ENCODE measurements at places on chromosomes 1 and 21.

DNA sequence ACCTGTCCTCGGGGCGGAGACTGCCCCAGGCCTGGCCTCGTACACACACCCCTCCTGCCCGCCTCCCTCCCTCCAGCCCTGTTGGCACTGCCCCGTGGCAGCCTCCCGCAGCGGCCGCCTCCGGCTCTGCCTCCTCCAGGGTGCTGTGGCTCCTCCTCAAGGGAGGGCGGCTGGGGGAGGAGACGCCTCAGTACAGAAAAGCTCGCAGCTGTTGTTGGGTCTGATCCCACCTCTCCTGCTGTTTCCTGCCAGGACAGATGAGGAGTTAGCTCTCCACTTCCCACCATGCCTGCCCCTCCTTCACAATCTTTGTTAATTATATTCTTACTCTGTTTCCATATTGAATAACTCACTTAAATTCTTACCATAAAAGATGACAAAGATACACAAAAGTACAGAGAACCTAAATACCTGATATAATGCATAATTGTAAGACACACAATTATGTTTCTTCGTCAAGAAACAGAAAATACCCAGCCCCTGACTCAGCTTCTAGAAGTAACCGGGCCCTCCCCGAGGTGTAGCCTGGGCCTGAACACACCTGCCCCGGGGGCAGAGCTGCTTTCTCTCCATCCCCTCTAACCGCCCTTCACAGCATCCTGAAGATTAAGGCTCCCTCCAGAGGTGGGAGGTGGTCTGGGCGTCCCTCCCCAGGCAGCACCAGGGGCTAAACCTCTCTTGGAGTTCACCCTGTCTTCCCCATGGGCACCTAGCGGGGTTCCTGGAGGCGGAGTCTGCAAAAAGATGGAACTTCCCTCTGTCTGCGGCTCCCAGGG, 30.6 kb upstream of the COL6A1 start:
- DNase-seq = no peak
- H3K27me3 ChIP-seq = peaks cover 28% of the 10 kb centered on the region
- H3K27ac ChIP-seq = peak overlapping the region; percentile 44

DNA sequence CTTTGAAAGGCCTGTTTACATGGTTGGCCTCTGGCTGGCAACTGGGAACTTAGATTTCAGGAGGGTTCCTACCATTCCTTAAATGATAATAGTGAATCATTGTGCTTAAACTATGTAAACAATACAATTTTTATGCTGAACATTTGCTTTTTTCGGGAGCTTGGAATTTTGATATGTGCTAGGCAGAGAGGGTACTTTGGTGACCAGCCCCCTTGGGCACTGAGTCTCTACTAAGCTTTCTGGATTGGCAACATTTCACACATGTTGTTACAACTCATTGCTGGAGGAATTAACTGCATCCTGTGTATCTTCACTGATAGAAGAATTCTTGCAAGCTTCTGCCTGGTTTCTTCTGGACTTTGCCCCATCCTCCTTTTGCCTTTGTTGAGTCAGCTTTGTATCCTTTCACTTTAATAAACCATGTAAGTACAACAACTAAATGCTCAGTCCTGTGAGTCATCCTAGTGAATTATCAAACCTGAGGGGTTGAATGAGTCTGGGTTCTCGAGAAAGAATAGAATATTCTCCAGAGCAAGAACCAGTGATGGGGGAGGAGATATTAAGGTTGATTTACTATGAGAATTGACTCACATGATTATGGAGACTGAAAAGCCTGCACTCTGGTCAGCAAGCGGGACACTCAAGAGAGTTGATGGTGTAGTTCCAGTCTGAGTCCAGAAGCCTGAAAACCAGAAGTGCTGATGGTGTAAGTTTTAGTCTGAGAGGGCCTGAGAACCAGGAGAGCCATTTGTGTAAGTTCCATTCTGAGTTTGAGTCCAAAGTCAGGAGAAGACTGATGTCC, 3.1 kb upstream of the SLC16A4 start:
- no peak for DNase-seq
- no peaks in the 10 kb centered on the region for H3K27me3 ChIP-seq
- H3K4me3 ChIP-seq = no peak overlapping the region
- H3K27ac ChIP-seq = no peak overlapping the region
- no peaks in the 10 kb centered on the region for H3K4me1 ChIP-seq

DNA sequence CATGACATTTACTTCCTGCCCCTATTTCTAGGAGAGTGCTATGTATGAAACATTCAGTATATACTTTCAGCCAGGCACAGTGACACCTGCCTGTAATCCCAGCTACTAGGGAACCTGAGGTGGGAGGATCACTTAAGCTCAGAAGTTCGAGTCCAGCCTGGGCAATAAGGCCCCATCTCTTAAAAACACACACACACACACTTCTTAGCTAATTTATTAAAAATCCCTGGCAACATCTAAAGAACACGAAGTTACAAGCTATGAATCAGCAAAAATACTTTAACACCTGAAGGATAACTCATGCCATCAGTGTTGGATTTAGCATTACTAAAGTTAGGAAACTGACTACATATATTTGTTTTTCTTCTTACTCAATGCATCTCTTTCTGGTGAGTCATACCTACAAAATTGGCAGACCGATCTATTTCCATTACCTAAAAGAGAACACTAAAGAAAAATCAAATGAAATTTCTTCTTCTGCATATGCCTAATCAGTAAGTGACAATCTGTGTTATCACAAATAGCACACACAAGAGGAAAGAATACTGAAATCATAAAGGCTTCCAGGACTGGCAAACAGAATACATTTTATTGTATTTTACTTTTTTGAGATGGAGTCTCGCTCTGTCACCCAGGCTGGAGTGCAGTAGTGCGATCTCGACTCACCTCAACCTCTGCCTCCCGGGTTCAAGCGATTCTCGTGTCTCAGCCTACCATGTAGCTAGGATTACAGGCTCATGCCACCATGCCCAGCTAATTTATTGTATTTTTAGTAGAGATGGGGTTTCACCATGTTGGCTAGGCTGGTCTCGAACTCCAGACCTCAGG, 41.4 kb downstream of the RNF115 start:
- H3K36me3 ChIP-seq = peaks cover 12% of the 10 kb centered on the region
- H3K27ac ChIP-seq = peak overlapping the region; percentile 25
- no peak for DNase-seq
- no peaks in the 10 kb centered on the region for H3K27me3 ChIP-seq

DNA sequence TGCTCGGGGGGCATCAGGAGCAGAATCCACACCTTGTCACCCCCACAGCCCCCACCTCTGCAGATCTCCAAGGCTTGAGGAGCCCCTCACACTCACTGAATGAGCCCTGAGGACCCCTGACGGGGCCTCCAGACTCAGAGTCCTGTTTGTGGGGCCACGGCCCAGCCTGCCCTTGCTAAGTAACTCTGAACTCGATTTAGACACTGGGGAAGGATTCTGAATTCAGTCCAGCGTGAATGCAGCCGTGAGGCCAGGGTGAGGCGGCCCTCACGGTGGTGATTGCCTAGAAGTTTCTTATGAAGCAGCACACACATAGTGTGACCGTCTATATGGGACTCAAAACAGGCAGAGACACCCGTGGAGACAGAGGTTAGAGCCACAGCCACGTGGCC, 58.9 kb upstream of the ADARB1 start:
- H3K4me1 ChIP-seq = peaks cover 7% of the 10 kb centered on the region
- peaks cover 60% of the 10 kb centered on the region for H3K27me3 ChIP-seq
- no peaks in the 10 kb centered on the region for H3K36me3 ChIP-seq

DNA sequence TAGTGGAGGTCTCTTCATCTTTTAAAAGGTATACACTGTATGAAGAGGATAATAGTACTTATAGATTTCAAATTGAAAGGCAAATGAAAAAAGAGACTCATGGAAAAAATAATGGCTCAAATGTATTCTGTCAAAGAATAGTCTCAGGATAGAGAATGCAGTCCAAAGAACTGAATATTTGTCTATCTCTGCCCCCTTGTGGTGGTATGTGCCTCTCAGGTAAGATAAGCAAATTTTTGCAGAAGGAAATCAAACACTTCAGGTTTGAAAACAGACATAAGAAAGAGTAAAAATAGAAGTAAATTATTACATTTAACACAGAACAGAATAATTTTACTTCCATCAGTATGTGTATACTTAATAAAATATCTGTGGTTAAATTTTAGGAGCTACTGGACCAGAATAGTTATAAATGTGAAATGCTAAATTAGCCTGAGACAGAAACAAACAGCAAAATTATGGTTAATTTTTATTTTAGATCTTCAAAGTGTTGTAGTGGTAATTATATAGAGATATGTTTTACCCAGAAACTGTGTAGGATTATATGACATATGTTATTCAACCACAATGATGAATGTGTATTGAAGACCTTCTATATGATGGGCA, 164.4 kb upstream of the PALMD start:
- no peak overlapping the region for H3K27ac ChIP-seq
- no peak overlapping the region for H3K4me3 ChIP-seq
- H3K36me3 ChIP-seq = no peaks in the 10 kb centered on the region
- no peaks in the 10 kb centered on the region for H3K4me1 ChIP-seq

GRCh38 chr1:16050328-16050727, 6.7 kb downstream of the CLCNKB start:
- H3K36me3 ChIP-seq = no peaks in the 10 kb centered on the region
- no peak for DNase-seq

DNA sequence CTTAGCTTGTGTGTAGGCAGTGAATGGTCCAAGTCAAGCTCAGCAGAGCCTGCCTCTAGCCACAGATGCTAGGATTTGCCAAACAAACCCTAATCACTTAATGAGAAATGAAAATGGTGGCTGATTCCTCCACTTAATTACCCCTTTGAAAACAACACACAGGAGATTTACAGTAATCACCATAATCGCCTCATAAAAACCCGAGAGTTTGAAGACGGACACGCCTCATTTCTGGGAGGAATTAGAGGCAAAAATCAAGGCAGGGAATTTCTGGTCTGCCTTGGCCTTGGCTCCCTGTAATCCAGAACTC, 16.3 kb upstream of the FOXE3 start:
- H3K4me3 ChIP-seq = no peak overlapping the region
- DNase-seq = no peak
- H3K4me1 ChIP-seq = no peaks in the 10 kb centered on the region
- H3K36me3 ChIP-seq = no peaks in the 10 kb centered on the region

DNA sequence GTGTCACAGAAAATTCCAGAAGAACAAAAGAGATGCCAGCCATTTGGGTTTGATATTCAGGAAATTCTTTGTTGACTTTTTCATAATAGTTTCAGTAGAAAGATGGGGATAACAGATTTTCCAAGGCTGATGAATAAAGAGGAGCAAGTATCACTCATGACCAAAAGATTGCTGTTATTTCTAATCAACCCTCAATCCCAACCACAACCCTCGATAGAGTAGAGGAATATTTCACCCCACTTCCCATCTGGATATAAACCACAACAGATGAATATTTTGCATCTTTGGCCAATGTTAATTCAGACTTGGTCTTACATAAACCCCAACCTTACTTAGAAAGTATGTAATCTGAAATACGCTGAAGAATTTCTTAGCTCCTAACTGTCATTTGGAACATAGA, 232.4 kb downstream of the SEC16B start:
- no peaks in the 10 kb centered on the region for H3K36me3 ChIP-seq
- DNase-seq = no peak
- H3K4me1 ChIP-seq = no peaks in the 10 kb centered on the region
- no peak overlapping the region for H3K27ac ChIP-seq

DNA sequence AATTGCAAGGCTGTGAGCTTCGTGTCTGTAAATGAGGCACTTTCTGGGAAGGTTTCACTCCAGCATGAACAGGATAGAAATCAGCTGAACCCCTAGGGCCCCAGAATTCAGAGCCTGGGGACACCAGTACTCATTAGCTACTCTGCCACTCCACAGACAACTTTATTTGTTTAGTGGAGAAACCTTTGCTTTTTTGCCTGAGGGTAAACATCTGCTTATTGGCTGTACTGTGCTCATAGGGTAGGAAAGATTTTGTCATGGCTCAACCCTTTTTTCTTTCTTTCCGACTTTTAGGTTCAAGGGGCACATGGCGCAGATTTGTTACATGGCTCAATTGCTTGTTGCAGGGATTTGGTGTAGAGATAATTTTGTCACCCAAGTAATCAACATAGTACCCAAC, 138.4 kb upstream of the BACE2 start:
- H3K4me3 ChIP-seq = no peak overlapping the region
- H3K27me3 ChIP-seq = no peaks in the 10 kb centered on the region
- no peak overlapping the region for H3K27ac ChIP-seq
- H3K4me1 ChIP-seq = no peaks in the 10 kb centered on the region
- no peaks in the 10 kb centered on the region for H3K36me3 ChIP-seq
- DNase-seq = no peak

DNA sequence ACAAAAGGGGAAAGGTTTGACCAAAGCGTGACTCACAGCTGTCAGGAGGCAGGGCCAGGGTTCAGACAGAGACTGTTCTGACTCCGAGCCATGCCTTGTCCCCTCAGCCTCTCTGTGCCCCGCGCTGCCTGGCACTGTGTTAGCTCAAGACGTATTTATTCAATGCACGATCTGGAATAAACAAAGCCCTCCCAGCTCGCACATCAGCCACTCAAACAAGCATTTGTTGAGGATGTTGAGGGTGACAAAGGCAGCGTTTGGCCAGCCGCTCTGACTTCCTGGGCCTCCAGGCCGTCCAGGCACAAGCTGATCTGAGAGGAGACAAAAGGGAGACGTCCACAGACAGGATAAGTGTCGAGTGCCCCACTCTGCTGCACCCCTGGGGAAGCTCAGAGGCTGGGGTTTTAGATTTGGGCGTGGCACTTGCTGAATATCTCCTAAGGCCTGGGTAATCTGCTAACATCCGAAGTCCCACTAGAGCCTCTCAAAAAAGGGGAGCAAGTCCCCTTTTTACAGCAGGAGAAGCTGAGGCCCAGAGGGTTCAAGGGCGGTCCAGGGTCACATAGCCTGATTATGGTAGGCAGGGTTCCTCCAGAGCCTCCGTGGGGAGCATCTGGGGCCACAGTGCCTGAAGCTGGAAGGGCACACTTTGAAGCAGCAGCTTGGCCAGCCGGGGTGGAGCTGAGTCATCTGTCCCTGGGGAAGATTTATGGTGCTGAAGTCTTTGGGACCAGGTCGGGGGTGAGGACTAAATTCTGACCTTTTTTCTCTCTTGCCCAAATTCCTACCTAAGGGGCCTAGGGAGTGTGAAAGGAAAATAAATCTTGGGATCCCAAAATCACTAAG, 95.9 kb downstream of the SPSB1 start:
- H3K27ac ChIP-seq = no peak overlapping the region
- H3K36me3 ChIP-seq = no peaks in the 10 kb centered on the region
- H3K4me3 ChIP-seq = no peak overlapping the region
- DNase-seq = no peak
- peaks cover 21% of the 10 kb centered on the region for H3K27me3 ChIP-seq

DNA sequence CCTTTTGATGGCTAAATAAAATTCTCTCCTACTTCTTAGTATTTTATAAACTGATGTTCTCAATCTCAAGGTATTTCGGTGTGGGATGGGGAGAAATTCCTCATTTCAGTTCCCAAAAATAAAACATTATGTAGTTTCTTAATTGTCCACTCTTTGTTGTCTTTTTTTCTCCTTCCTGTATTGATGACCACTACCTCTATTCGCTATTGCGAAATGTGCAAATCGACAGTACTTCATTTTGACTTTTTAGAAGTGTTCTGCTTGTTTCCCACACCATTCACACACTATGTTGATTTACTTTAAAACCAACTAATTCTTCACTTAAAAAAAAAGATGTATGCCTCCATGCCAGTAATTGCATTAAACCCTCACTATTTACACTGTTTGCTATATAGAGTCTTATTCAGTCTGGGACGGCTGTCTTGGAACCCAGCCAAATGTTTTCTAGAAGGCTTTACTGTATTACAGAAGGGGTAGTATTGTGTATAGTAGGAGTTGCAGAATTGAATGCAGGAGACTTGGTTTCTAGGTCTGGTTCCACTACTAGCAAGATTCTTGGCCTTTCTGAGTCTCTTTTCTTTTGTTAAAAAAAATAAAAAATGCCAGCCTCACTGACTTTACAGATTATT, 5.6 kb downstream of the RNF2 start:
- no peak overlapping the region for H3K4me3 ChIP-seq
- peaks cover 14% of the 10 kb centered on the region for H3K36me3 ChIP-seq
- H3K27me3 ChIP-seq = no peaks in the 10 kb centered on the region
- H3K4me1 ChIP-seq = peaks cover 32% of the 10 kb centered on the region

All from effector memory CD8-positive, alpha-beta T cell (primary cell).